ENCODE measurements at places on chromosomes 12 and 14. TPM values are rescaled to one million over a fixed set of nuclear protein-coding genes. Genes with fewer than 3 reads are reported as not detected.

AMHR2 gene
- polyA plus RNA-seq: not detected

PIWIL1 gene
- not detected for polyA plus RNA-seq

KRT71 gene
- not detected for polyA plus RNA-seq

PTPRR gene
- 1.3 TPM for polyA plus RNA-seq

ADAM21 gene
- polyA plus RNA-seq: 0.05 TPM

TSHR gene
- polyA plus RNA-seq: not detected

ARHGEF40 gene
- polyA plus RNA-seq: 19.9 TPM

PPFIA2 gene
- not detected for polyA plus RNA-seq

KRT76 gene
- not detected for polyA plus RNA-seq

EFS gene
- 0.03 TPM for polyA plus RNA-seq

AJUBA gene
- 50.0 TPM for polyA plus RNA-seq

KCNA1 gene
- not detected for polyA plus RNA-seq

MLXIP gene
- polyA plus RNA-seq: 37.6 TPM

TPPP2 gene
- not detected for polyA plus RNA-seq

NXPH4 gene
- polyA plus RNA-seq: not detected

STAB2 gene
- polyA plus RNA-seq: 0.01 TPM

CPM gene
- not detected for polyA plus RNA-seq

RPGRIP1 gene
- not detected for polyA plus RNA-seq

TEAD4 gene
- polyA plus RNA-seq: 34.4 TPM

PPP2R3C gene
- 7.6 TPM for polyA plus RNA-seq

HELB gene
- 0.48 TPM for polyA plus RNA-seq

TAS2R46 gene
- 0.14 TPM for polyA plus RNA-seq

TAS2R8 gene
- not detected for polyA plus RNA-seq

LTBR gene
- polyA plus RNA-seq: 82.2 TPM

DPF3 gene
- polyA plus RNA-seq: 1.5 TPM

SPX gene
- 0.06 TPM for polyA plus RNA-seq

KCNMB4 gene
- 2.4 TPM for polyA plus RNA-seq

All from endothelial cell of umbilical vein (primary cell).